ENCODE measurements at places on chromosomes 6 and 20.
A peak's percentile ranks its signal among the peaks of the same experiment; 100 is the strongest.

- no peak for DNase-seq
Observed at GRCh38 chr6:120274547-120274946, 925.0 kb upstream of the MAN1A1 start.

GRCh38 chr6:37620519-37620918, 77.2 kb downstream of the MDGA1 start:
- DNase-seq, result no peak

DNA sequence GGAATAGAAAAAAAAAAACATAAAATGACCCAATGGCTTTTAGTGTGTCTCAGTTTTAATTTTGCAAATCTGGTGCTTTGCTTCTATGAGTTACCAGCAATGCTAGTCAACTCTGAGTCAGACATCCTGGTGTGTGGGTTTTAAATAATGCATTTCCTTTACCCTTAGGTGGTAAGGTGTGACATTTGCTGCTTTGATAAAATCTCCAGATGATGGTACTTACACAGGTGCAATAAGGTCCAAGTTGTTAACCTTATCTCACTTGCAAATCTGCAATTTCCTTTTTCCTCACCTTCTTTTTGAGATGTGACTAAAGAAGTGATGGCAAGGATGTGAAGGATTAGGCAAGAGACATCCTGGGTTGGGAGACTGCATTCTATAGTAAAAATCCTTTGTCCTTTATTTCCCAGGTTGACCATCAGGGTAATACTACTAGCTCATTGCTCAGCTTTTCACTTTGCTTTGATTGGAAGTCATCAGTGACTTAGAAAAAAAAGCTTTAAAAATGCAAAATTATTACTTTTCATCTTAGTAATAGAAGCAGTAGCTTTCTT, 818.5 kb upstream of the FLRT3 start:
- no peak for DNase-seq

DNA sequence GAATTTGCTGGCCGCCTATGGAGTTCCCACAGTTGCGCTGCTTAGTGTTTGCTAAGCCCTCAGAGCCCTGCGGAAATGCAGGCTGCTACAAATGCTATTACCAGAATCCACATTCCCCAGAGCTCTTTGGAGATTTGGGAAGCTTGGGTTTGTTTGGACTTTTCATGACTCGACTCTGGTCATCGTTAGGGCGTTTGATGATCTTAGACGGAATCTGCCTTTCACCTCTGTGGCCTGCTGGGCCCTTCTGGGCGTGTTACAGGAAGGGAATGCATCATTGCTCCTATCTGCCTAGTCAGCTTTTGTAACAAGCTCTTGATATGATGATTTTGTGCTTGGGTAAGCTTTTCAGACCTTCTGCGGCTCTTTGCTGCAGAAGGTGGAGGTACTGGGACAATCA, 50.8 kb downstream of the EYA2 start:
- no peak for DNase-seq

- no peak for DNase-seq
Observed at GRCh38 chr6:33673851-33674250, 37.6 kb downstream of the UQCC2 start.

DNA sequence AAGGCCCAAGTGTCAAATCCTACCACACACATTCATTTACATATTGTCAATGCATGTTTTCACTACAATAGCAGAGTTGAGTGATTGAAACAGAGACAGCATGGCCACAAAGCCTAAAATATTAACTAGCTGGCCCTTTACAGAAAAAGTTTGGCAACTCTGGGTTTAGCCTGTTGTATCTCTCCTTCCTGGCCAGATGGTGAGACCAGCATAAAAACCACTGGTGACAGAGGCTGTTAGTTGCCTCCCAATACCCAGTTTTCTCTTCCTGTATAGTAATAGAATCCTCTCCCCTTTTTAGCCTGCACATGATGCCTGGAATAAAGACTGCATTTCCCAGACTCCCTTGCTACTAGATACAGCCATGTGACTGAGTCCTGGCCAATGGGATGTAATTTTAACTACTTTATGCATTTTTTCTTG, 100.0 kb upstream of the TAB2 start:
- DNase-seq, result no peak

GRCh38 chr6:39416026-39416425, 93.5 kb upstream of the KCNK16 start:
- DNase-seq, result no peak

DNA sequence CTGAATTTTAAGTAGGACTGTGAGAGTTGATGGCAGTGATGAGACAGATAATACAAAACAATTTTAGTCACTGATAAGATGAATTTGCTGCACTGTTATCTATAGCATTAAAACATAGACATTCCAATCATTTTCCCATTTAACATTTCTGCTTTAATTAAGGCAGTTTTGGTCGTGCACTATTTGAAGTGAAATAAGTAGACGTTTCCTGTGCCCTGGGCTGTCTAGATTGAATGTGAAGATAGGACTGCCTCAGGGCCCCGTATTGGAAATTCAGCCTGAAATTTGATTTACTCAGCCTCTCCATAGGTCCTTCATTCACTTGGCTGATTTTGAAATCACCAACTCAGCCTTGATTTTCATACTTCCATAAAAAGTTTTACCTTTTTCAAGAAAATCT, 48.3 kb downstream of the ARID1B start:
- no peak for DNase-seq

GRCh38 chr20:475463-476357, 13.4 kb upstream of the TBC1D20 start:
- DNase-seq, result no peak

DNA sequence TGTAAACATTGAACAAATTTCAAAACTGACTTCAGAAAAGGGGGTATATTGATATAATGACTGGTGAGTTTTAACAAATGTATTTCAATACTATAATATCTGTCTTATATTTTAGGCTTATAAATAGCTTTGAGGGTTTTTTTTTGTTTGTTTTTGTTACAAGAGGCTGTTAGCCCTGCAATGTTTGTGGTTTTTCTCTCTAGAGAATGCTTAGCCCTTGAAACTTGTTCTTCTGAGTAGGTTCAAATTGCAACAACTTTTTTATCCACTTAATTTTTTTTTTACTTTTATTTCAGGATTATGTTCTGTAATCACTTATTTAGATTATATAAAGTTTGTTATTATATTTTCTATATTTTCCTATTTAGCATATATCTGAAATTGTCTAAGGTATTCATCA, 333.2 kb downstream of the RIMS1 start:
- DNase-seq, result no peak

DNA sequence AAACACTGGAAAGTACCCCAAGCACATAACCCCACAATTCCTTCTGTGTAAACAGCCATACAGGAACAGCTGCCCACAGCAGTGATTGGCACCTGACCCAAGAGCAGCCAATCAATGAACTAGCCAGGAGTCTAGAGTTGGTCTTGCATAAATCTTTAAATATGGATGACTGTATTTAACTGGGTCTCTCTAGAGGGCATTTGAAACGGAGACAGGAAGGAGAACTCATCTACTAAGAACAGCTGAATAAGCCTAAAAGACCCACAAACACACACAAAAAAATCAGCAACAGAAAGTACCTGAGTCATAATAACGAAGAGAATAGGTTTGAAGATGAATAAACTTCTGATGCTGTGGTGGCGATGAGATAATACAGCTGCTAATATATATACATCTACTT, 49.0 kb upstream of the ASF1A start:
- DNase-seq, result no peak

GRCh38 chr6:28080631-28081485, 490 bp downstream of the ZNF165 start:
- DNase-seq, result peak; percentile 92

DNA sequence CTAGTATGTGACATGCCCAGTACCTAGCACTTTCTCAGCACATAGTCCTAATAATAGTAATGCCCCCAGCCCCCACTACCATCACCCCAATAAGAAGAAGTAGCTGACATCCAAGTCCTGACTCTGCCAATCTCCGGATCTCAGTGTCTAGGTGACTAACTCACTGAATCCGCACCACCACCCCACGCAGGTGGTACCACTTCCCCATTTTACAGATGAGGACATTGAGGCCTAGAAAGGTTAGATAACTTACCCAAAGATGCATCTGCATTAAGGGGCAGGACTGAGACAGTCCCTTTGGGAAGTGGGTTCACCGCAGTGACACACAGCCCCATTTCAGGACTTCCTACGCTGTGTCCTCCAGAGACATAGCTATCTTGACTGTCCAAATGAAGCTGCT, 241.2 kb downstream of the TFAP2C start:
- DNase-seq, result no peak

GRCh38 chr6:84260926-84261325, 33.5 kb upstream of the CEP162 start:
- no peak for DNase-seq

- DNase-seq, result no peak
Observed at GRCh38 chr6:149246691-149247384, 70.7 kb upstream of the TAB2 start.

GRCh38 chr6:13048113-13048512, 280.2 kb downstream of the TBC1D7 start:
- DNase-seq, result no peak

DNA sequence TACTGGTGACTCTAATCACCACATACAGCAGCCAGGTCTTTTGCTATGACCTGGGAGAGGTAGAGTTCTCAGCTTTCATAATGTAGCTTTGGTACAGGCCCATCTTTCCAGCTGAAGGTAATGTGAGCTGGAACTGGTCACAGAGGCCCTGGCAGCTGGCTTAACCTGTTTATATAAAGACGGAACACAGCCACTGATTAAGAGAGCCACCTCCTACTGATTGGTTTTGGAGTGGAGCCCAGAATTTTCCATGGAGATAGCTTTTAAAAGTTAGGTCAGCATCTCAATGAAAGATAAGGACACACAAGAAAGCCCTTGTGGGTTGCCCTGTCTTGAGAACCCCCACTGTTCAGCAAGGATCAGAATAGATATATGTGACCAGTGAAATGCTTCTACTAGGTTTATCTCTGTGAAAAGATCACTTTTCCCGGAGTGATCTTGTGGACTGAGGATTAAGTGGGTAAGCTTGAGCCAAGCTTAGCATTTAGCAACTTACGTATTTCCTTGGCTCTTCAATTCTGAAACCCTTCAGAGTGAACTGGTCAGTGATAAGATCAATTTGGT, 213.7 kb upstream of the CITED2 start:
- DNase-seq, result no peak

- no peak for DNase-seq
Observed at GRCh38 chr20:2817891-2818595, 1.9 kb downstream of the TMEM239 start.

- DNase-seq, result no peak
Observed at GRCh38 chr20:32984196-32984595, 20.0 kb downstream of the SUN5 start.

DNA sequence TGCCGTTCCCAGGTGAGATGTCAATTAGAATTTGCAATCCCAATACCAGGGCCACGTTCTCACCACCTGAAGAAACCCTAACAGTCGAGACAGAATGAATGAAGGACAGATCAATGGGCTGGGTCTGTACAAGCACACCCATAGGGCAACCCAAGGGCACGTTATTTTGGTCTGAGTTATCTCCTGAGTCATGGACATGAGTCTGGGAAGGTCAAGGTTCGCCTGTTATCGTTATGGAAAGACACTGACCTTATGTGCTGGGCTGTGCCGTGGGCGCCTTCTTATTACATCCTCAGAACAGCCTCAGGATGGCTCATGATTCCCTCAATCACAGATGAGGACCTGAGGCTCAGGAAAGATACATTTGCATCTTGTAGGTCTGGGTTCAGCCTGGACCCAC, 175.0 kb upstream of the SULF2 start:
- no peak for DNase-seq

DNA sequence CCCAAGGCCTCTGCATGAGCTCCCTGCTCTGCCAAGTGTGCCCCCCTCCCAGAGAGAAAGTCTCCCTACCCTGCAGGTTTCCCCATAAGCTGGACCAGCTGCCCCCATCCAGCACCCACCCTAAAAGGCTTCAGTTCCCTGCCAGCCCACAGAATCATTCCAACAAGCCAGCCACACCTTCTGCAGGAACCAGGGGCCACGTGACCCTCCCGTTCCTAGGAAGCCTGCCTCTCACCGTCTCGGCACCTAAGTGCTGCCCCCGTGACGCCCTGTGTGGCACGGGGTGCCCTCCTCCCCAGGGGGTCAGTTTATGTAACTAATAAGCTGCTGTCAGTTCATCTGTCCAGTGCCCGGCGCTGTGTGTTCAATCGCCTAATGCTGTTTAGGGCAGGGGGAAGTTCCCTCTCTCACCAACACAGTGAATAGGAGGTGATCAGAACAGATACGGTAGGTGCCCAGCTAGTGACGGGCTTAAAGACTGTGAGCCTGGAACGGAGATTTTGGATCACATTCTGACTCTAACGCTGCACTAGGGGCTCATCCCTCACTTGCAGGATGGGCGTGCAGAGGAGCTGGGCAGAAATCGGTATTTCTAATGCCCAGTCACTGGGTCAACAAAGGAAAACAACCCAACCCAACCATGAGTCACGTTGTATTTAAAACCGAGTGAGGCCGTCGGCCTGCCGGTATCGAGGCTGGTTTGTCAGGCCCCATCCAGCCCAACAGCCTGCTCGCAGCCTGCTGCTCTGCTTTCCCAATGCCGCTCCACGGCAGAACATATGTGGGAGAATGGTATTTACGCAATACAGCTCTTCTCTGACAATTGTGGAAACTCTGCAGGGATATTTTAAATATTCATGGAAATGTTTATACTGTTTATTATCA, 56.0 kb downstream of the RAMACL start:
- DNase-seq, result no peak

DNA sequence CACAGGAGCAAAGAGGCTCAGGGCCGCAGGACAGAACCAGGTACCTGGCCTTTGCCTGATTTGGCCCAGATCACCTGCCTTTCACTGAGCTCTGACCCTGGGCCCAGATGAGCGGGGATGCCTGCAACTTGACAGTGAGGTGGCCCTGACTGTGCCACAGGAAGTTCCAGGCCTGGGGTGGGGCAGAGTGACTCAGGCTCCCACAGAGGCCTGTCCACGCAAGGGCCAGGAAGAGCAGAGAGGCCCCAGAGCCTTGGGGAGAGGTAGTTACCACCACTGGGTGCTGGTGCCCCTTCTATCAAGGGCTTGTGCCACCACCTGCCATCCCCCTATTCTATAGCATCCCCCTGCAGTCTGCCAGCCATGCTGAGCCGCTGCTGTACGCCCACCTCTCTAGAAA, 4.1 kb upstream of the NOL4L start:
- DNase-seq, result no peak

GRCh38 chr6:8321671-8322404, 113.5 kb downstream of the SLC35B3 start:
- no peak for DNase-seq

DNA sequence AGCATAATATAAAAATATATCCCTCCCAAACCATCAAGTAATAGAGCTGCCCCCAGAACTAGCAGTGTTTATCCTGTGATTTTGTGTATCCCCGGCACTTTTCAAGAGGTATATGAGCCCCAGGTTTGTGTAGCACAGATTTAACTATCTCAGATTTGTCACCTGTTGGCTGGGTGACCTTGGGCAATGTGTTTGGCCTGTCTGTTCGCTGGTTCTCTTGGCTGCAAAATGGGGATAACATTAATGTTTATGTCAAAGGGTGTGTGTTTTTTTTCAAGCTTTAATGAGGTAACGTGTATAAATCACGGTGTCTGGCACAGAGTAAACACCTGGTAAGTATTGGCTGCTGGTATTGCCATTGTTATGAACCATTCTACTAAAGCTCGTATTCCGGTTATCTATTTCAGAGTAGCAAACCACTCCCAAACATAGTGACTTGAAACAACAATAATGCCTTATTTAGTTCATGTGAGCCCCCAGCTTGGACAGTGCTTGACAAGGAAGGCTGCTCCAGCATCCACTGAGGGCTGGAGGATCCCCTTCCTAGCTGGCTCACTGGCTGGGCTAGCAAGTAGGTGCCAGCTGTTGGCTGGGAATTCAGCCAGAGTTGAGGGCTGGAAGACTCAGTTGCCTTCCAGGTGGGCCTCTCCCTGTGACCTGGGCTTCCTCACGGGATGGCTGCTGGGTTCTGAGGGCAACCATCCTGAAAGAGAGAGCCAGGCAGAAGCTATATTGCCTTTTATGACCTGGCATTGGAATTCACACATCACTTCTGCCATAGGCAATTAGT, 36.2 kb downstream of the PDRG1 start:
- no peak for DNase-seq
